Activated CD4-positive, alpha-beta memory T cell treated with anti-CD3 and anti-CD28 coated beads, Interleukin-2, amount 10 ng/mL, durations not matched to agents 7 days and 5 days (primary cell): ENCODE measurements at places on chromosomes 6 and 20. TPM values are rescaled to one million over a fixed set of nuclear protein-coding genes. Genes with fewer than 3 reads are reported as not detected.
A peak's percentile ranks its signal among the peaks of the same experiment; 100 is the strongest.

HLA-DOB gene
- total RNA-seq: 1.5 TPM

XRN2 gene
- 68.0 TPM for total RNA-seq

CCHCR1 gene
- 36.7 TPM for total RNA-seq

HTR1E gene
- not detected for total RNA-seq

SLC17A4 gene
- not detected for total RNA-seq

SPDEF gene
- total RNA-seq: not detected

ZC2HC1B gene
- not detected for total RNA-seq

EMILIN3 gene
- not detected for total RNA-seq

COL11A2 gene
- 0.53 TPM for total RNA-seq

GPX5 gene
- not detected for total RNA-seq

LSM2 gene
- total RNA-seq: 100 TPM

PPP1R16B gene
- total RNA-seq: 119 TPM

OLIG3 gene
- total RNA-seq: 0.45 TPM

SCUBE3 gene
- not detected for total RNA-seq

DNA sequence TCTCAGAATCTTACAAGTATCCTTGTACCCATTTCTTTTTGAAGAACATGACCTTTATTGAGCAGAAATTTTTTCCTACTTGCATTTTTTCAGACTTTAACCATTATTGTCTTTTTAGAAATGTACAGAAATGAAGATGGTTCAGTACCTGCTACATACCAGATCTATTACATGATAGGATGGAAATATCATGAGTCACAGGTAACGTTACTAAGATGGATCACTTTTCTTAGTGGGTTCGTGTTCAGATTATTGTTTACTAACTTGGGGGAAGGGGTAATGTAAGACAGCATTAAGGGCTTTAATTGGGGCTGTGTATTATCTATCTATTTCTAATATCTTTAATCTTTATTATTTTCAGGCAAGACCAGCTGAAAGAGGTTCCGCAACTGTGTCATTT is 31.9 kb downstream of the NDUFAF5 start:
- H3K36me3 ChIP-seq: peaks cover 35% of the 10 kb centered on the region
- H3K27ac ChIP-seq: no peak overlapping the region
- no peak overlapping the region for H3K4me3 ChIP-seq
- no peaks in the 10 kb centered on the region for H3K27me3 ChIP-seq
- no peak for DNase-seq
- no peaks in the 10 kb centered on the region for H3K4me1 ChIP-seq

- H3K36me3 ChIP-seq: no peaks in the 10 kb centered on the region
- no peak for DNase-seq
- H3K4me1 ChIP-seq: no peaks in the 10 kb centered on the region
- no peak overlapping the region for H3K27ac ChIP-seq
- H3K27me3 ChIP-seq: no peaks in the 10 kb centered on the region
- no peak overlapping the region for H3K4me3 ChIP-seq
These were observed 86.7 kb upstream of the SYNDIG1 start for GRCh38 chr20:24382743-24383142.

DNA sequence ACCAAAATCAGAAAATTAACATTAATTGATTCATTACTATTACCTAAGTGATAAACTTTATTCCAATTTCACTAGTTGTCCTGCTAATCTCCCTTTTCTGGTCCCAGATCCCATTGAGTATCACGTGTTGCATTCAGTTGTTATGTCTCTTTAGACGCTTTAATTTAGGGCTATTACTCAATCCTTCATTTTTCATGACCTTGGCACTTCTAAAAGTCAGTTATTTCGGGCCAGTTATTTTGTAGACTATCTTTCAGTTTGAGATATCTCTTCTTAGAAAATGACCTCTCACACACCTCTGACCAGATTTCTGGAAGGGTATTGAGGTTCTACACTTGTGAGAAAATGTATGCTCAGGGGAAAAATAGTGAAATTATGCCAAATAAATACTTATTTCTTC is 34.0 kb upstream of the TASP1 start:
- no peak overlapping the region for H3K4me3 ChIP-seq
- DNase-seq: no peak
- no peak overlapping the region for H3K27ac ChIP-seq

DNA sequence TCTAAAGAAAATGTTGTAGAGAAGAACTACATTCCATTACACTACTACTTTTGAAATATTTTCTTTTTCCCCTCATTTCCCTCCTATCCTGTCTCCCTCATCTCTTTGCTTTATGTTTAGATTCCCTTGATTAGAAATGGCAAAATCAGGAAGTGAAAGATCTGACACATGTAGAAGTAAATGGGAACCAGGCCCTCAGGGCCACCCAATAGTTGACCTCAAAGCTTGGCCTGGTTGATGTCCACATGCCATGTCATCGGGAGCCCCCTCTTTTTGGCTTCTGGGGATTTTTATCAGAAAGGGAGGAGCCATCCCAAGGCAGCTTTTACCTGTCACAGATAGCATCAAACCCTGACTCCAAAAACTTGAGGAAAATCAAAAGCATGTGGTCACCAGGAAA is 168.3 kb upstream of the ECI2 start:
- no peaks in the 10 kb centered on the region for H3K36me3 ChIP-seq
- DNase-seq: no peak
- H3K4me1 ChIP-seq: no peaks in the 10 kb centered on the region
- H3K27ac ChIP-seq: no peak overlapping the region
- no peak overlapping the region for H3K4me3 ChIP-seq

GRCh38 chr6:42022755-42023384 is 27.5 kb upstream of the TAF8 start:
- peaks cover 74% of the 10 kb centered on the region for H3K4me1 ChIP-seq
- H3K27ac ChIP-seq: peak overlapping the region; percentile 95
- peak overlapping the region; percentile 65 for H3K4me3 ChIP-seq
- DNase-seq: no peak

- no peaks in the 10 kb centered on the region for H3K4me1 ChIP-seq
- no peaks in the 10 kb centered on the region for H3K27me3 ChIP-seq
- H3K4me3 ChIP-seq: no peak overlapping the region
These were observed 192.5 kb downstream of the PTPRK start for GRCh38 chr6:128327890-128328289.

DNA sequence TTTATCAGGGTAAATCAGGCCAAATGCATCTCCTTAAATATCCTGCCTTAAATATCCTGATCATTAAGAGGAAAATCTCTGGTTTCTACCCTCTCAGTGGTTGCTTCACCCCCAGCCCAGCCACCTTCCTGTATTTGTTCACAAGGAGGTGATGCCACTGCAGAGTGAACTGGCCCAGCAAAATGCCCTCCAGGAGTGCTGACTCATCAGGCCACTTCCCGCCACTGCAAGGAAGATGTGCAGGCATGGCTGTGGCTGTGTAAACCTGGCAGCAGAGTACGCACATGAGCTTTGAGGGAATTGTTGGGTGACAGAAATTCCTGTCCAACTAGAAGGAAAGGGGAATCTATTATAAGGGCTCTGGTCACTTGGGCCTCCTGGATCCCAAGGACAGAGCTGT is 13.8 kb downstream of the NQO2 start:
- peaks cover 92% of the 10 kb centered on the region for H3K36me3 ChIP-seq
- peaks cover 22% of the 10 kb centered on the region for H3K4me1 ChIP-seq
- peak; percentile 40 for DNase-seq
- H3K27me3 ChIP-seq: no peaks in the 10 kb centered on the region
- H3K4me3 ChIP-seq: no peak overlapping the region
- no peak overlapping the region for H3K27ac ChIP-seq

DNA sequence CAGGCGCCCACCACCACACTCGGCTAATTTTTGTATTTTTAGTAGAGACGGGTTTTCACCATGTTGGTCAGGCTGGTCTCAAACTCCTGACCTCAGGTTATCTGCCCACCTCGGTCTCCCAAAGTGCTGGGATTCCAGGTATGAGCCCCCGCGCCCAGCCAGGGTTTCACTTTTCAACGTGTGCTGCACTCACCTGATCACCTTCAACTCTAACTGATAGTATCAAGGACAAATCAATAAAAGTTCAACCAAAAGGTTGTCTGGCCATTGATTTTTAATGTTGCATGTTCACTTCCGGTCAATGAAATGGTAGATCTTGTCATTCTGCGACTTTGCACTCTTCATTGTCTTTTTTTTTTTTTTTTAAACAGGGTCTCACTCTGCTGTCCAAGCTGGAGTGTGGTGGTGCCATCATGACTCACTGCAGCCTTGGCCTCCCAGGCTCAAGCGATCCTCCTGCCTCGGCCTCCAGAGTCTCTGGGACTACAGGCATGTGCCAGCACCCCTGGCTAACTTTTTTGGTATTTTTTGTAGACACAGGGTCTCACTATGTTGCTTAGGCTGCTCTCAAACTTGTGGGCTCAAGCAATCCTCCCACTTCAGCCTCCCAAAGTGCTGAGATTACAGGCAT is 37.3 kb downstream of the ZNF217 start:
- no peaks in the 10 kb centered on the region for H3K4me1 ChIP-seq
- H3K27ac ChIP-seq: no peak overlapping the region
- H3K4me3 ChIP-seq: no peak overlapping the region
- no peak for DNase-seq
- peaks cover 6% of the 10 kb centered on the region for H3K36me3 ChIP-seq

GRCh38 chr6:4561773-4562400 is 214.3 kb upstream of the CDYL start:
- DNase-seq: no peak
- no peaks in the 10 kb centered on the region for H3K4me1 ChIP-seq
- no peak overlapping the region for H3K4me3 ChIP-seq
- no peaks in the 10 kb centered on the region for H3K36me3 ChIP-seq
- no peak overlapping the region for H3K27ac ChIP-seq
- H3K27me3 ChIP-seq: no peaks in the 10 kb centered on the region

DNA sequence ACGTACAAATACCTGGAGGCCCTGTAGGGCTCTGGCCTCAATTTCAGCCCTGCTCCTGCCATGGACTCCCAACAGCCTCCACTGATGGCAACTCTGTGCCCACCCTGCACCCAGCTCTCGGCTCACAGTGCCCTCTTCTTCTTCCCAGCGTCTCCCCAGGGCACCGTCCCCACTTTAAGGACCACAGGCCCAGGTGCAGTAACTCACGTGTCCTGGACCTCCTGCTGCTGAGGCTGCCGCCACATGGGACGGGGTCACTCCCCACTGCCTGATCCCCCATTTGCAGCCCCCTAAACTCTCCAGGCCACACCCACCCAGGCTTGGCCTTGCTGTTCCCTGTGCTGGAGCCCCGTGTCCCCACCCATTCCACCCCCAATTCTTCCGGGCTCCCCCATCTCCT is 223.4 kb downstream of the PREX1 start:
- no peaks in the 10 kb centered on the region for H3K36me3 ChIP-seq
- H3K4me1 ChIP-seq: peaks cover 6% of the 10 kb centered on the region
- H3K27ac ChIP-seq: no peak overlapping the region
- DNase-seq: no peak
- no peaks in the 10 kb centered on the region for H3K27me3 ChIP-seq

DNA sequence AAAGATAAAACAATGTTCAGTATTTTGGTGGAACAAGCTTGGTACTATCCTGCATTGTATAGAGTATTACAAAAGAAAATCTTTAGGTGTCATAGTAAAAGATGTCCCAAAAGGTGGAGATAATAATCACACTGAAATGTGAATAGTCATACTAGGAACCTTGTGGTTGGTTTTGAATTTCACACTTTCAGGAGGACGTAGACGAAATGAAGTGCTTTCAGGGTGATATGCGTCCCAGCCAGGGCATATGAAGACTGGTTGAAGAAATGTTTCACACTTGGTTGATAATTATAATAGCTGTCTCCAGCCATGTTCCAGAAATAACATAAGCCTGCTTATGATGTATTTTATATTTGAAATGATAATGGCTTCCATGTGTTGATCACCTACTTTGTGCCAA is 60.4 kb downstream of the SCAND1 start:
- H3K27ac ChIP-seq: no peak overlapping the region
- peaks cover 20% of the 10 kb centered on the region for H3K36me3 ChIP-seq
- peaks cover 25% of the 10 kb centered on the region for H3K4me1 ChIP-seq
- no peak overlapping the region for H3K4me3 ChIP-seq
- peak; percentile 21 for DNase-seq

GRCh38 chr20:34626992-34627391 is 49.9 kb downstream of the PIGU start:
- peaks cover 12% of the 10 kb centered on the region for H3K4me1 ChIP-seq
- peaks cover 10% of the 10 kb centered on the region for H3K36me3 ChIP-seq
- no peak for DNase-seq
- H3K27ac ChIP-seq: no peak overlapping the region
- H3K4me3 ChIP-seq: no peak overlapping the region
- no peaks in the 10 kb centered on the region for H3K27me3 ChIP-seq

- H3K27me3 ChIP-seq: no peaks in the 10 kb centered on the region
- DNase-seq: no peak
- peaks cover 67% of the 10 kb centered on the region for H3K36me3 ChIP-seq
- H3K4me3 ChIP-seq: no peak overlapping the region
- H3K4me1 ChIP-seq: peaks cover 1% of the 10 kb centered on the region
These were observed 7.2 kb downstream of the GTF3C6 start for GRCh38 chr6:110965629-110966229.

GRCh38 chr6:36643977-36644376 is 34.5 kb upstream of the CDKN1A start:
- H3K36me3 ChIP-seq: no peaks in the 10 kb centered on the region
- H3K27me3 ChIP-seq: peaks cover 4% of the 10 kb centered on the region
- no peak for DNase-seq
- H3K27ac ChIP-seq: no peak overlapping the region
- no peak overlapping the region for H3K4me3 ChIP-seq
- H3K4me1 ChIP-seq: no peaks in the 10 kb centered on the region

DNA sequence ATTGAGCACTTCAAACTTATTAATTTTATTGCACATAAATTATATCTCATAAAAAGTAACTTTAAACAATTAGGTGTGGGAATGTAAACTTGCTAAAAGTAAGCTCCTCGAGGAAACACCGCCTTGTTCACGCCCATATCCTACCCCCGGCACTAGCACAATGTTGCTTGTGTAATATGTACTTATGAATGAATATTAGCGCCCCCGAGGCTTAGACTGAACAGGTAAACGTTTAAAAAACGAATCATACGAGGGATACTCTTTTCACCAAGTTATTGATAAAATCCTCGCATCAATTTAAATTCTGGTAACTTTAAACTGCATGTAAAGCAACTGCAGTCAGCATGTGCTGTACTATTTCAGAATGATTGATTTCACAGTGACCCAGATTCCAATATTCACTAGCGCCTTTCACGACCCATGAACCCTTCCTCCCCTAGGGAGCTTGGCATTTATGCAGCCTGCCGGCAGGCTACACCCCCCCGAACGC is 637 bp downstream of the TFB1M start:
- H3K4me1 ChIP-seq: peaks cover 44% of the 10 kb centered on the region
- H3K36me3 ChIP-seq: peaks cover 28% of the 10 kb centered on the region
- peak overlapping the region; percentile 85 for H3K4me3 ChIP-seq
- H3K27ac ChIP-seq: peak overlapping the region; percentile 92

- H3K36me3 ChIP-seq: no peaks in the 10 kb centered on the region
- H3K27me3 ChIP-seq: peaks cover 24% of the 10 kb centered on the region
- H3K4me3 ChIP-seq: no peak overlapping the region
- no peaks in the 10 kb centered on the region for H3K4me1 ChIP-seq
- DNase-seq: no peak
These were observed 18.4 kb upstream of the ULBP3 start for GRCh38 chr6:150087336-150087735.

GRCh38 chr6:157323966-157324300 is 614 bp upstream of the TMEM242 start:
- peaks cover 55% of the 10 kb centered on the region for H3K4me1 ChIP-seq
- H3K27me3 ChIP-seq: peaks cover 5% of the 10 kb centered on the region
- H3K36me3 ChIP-seq: peaks cover 7% of the 10 kb centered on the region
- peak overlapping the region; percentile 81 for H3K27ac ChIP-seq
- peak overlapping the region; percentile 94 for H3K4me3 ChIP-seq
